Anterior cingulate cortex (tissue), 58 donors: ENCODE measurements at places on chromosomes 13 and 19.

GRCh38 chr13:106503272-106503671 lies 32.2 kb downstream of the EFNB2 start:
- DNase-seq = no peak

DNA sequence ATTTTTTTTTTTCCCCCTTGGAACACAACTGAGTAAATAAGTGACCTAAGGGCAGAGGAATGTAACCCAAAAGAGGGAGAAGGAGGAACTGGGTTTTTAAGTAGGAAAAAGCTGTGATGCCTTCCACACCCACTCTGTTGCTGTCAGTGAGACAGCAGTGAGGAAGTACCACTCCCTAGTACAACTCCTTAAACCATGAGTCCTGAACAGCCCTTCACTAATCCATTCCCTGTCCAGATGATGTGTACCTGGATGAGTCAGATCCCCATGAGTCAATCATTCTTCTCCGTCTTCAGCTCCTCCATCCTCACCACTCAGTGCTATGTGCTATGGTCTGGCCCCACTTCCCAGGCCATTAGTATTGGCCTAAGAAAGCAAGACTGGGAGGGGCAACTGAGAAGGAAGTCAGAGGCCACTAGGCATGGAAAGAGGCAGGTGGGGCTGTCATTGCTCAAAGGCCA lies 12.9 kb upstream of the CXCL17 start:
- no peak for DNase-seq

GRCh38 chr19:883661-884211 lies 9.3 kb downstream of the MED16 start:
- DNase-seq = no peak

GRCh38 chr13:63396746-63397145 lies 1981.1 kb upstream of the PCDH20 start:
- DNase-seq = no peak

DNA sequence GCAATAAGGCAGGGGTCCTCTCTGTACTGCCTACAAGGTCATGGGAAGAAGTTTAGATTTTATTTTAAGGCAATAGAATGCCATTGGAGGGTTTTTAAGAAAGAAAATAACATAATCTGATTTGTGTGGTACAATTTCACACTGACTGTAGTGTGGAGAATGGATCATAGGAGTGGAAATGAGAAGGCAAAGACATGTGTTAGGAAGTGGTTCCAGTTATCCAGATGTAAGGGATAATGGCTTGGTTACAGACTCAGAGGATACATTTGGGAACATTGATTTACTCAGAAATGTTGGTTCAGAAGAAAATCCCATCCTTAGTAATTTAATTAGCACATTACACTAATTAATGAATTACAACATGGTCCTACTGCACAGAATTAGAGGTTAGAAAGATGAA lies 788.2 kb downstream of the SLITRK5 start:
- no peak for DNase-seq

DNA sequence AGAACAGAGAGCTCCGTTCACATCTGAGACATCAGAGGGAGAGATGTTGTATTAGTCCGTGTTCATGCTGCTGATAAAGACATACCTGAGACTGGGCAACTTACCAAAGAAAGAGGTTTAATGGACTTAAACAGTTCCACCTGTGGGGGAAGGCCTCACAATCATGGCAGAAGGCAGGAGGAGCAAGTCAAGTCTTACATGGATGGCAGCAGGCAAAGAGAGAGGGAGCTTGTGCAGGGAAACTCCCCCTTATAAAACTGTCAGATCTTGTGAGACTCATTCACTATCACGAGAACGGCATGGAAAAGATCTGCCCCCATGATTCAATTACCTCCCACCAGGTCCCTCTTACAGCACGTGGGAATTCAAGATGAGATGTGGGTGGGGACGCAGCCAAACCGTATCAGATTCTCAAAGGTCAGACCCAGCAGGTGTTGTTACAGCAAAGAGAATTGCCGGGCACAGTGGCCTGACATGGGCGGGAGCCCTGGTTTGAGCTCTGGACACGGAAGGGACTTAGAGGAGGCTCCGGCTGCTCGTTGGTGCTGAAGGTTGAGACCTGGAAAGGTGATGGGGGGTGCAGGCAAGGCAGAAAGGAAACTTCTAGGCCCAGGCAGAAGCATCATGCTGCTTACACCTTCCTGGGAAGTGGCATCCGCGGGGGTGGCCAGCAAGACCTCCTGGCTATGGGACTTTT lies 33.1 kb downstream of the PEX11G start:
- no peak for DNase-seq

DNA sequence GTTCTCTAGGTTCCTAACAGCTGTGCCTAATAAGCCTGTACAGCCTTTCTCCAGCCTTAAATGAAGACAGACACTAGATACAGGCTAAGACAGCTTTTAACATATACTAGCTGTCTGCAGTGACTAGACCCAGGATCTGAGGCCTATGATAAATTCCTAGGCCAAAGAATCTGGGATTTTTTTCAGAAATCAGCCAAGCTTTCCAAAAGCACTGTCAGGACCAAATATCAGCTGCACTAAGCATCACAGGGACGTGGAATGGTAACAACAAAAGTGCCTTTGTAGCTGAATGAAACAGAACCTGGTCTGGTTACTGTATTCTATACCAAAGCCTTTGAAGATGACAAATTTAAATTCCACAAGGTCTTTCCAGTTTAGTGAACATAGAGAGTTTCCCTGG lies 77.9 kb upstream of the DOCK9 start:
- no peak for DNase-seq

- no peak for DNase-seq
Measured at GRCh38 chr13:30355384-30355699, 48.0 kb upstream of the KATNAL1 start.

DNA sequence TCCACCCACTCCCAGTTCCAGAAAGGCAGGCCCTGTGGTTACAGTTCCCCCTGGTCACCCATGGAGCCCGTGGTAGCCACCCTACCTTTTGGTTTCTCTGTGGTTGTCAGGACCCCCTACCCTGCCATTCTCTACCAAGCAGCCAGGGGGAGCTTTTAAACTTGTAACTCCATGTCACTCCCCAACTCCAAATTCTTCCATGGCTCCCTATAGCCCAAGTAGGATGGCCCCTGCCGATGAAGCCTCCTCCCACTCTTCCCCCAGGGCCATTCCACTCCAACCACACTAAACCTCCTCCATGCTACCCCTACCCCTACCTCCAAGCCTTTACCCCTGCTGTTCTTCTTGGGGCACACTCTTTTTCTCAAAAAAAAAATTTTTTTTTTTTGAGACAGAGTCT lies 2.2 kb downstream of the S1PR2 start:
- no peak for DNase-seq

- DNase-seq = no peak
Measured at GRCh38 chr13:97067017-97067895, 73.0 kb upstream of the OXGR1 start.

DNA sequence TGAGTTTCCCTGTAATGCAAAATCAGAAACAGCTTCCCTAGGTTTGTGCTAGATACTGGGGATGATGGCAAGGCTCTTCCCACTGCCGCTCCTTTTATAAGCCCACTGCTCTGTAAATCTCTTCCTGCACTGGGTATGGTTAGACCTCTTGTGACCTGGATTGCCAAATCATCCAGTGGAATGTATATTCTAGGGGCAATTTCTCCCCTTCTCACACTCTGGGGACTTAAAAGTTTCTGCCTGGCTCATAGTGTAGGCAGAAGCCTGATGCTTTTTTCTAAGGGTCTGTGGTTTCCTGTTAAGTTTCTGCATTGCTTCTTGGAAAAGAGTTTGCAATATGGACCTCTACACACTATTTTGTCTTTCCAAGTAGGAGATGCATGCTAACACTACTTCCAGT lies 1582.0 kb upstream of the PCDH20 start:
- no peak for DNase-seq

- DNase-seq = no peak
Measured at GRCh38 chr13:31591642-31592233, 147.6 kb upstream of the RXFP2 start.

DNA sequence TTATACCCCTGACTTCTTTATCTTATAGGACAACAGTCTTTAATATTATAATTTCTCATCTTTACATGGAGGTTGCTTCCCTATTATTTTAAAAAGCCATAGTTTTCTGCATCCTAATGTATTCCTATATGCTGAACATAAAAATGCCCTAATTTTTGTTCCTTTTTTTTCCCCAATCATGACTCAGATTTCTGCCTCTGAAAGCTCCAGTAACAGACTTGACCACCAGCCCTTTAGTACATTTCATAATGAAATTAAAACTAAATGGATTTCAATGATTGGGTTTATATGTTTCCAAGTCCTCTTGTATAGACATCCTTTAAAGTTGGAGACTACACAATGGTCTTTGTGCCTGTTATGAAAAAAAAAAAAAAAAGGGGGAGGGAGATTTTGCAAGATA lies 712.5 kb downstream of the DIAPH3 start:
- DNase-seq = no peak

GRCh38 chr13:102779436-102780159 lies 6.0 kb upstream of the TEX30 start:
- DNase-seq = no peak

DNA sequence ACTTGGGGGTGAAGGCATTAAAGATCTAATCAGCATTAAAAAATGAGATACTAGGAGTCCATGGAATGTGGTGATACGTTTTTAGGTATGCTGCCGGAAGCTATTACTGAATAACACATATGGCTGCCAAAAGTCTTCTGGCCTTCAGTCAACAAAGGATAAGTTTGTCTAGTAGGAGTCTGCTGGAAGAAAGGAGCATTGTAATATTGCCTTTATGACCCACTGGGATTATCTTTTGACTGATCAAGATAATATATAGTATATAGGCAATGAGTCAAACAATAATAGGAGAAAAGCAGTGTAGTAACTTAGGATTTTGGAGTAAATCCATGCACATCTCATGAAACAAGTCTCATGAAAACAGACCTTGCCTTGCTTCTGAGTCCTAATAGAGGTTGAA lies 295.4 kb downstream of the SLITRK6 start:
- no peak for DNase-seq

- no peak for DNase-seq
Measured at GRCh38 chr13:73173279-73173811, 114.5 kb downstream of the KLF5 start.

DNA sequence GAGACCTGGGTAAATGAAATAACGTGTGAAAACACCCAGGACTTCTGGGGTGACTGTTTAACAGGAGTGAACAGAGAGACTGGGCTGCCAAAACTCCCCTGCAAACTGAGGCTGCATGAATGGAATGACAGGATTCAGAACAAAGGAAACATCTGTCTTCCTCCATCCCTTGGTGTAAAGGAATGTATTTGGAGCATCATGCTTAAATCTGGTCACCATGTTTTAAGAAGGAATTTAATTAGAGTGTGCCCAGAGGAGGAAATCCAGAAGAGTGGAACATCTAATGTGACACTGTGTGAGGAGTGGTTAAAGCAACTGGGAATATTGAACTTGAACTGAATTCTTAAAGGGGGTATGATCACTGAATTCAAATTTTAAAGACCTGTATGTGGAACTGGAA lies 437.2 kb downstream of the LIG4 start:
- DNase-seq = no peak

DNA sequence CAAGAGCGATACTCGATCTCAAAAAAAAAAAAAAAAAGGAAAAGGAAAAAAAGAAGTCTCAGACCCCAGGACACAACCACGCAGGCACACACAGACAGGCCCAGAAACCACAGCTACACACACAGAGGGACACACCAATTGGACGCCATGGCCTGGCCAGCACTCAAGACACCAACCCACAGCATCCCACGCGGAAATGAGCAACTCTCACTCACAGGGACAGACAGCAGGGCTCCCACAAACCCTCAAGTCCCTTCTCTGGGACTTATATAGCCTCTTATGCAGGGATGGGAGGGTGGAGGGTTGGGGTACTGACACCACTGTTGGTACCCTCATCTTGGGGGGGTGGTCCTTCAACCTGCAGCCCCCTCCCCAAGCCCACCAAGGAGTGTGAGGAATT lies 5.9 kb downstream of the NOTCH3 start:
- DNase-seq = no peak

DNA sequence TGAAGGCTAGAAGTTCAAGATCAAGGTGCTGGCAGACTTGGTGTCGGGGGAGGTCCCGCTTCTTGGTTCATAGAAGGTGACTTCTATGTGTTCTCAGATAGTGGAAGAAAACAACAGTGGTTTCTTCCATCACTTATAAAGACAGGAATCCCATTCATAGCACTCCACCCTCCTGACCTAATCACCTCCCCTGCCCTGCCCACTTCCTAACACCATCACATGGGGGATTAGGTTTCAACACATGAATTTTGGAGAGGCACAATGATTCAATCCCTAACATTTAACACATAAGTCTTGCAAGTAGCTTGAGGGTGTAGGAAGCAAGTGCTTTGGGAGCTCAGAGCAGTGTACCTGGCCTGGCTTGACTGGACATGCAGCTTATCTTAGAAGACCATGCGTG lies 142.8 kb upstream of the TSHZ3 start:
- DNase-seq = no peak

- DNase-seq = peak; percentile 68
Measured at GRCh38 chr19:48637948-48638830, 1.0 kb upstream of the DBP start.

DNA sequence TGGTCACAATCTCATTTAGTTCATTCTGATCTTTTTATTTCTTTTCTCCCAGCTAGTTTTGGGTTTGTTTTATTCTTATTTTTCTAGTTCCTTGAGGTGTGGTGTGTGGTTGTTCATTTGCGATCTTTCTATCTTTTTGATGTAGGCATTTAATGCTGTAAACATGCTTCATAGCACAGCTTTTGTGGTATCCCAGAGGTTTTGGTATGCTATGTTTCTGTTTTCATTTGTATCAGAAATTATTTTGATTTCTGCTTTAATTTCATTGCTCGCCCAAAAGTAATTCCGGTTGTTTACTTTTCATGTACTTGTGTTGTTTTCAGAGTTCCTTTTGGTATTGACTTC lies 12.6 kb downstream of the DNAJC3 start:
- no peak for DNase-seq

DNA sequence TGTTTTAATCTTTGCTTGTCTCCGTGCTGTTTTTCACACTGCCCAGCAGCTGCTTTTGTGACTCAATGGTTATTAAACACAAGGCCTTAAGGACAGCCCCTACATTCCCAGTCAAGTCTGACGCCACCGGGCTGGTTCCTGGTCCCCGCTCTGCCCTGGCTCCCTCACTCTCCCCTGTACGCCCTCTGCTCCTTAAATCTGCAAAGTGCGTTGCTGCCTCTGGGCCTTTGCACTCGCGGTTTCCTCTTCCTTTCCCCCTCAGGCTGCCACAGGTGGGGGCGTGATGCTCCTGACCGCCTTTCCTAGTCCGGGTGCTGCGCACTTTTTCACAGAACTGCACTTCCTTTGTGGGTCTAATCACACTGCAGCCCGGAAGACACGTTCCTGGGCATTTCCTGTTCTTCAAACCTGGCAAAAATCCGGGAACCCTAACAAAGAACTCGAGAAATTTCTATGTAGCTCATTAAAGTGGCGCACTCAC lies 25.6 kb downstream of the NOSIP start:
- DNase-seq = no peak

GRCh38 chr13:98239162-98240076 lies 62.4 kb upstream of the RNF113B start:
- no peak for DNase-seq
